Jurkat, Clone E6-1 (cell line): ENCODE measurements at places on chromosomes 3 and 15.

DNA sequence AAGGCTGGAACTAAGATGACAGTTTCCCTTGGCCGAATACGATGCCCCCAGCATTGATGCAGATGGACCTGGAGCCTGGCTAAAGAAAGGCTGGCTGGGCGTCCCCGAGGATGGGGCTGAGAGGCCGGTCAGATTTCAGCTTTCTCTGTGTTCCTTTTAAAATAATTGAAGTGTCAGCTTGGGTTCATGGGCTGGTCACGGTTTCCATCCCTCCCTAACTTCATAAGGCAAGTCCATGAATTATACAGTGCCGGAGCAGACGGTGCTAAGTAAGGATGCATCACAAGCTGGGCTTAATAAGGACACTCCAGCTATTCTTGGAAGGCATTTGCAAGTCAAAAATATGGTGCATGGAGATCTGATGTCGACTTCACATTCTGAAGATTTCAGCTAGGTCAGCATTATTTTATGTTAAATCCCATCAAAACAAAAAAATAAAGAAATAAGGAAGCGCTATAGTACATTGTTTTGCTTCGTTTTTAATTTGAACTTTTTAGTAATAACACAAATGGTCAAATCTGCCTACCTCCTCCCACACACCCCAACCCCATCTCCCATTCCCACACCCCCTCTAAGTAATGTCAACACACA, 220.8 kb downstream of the RPLP1 start:
- no peak for DNase-seq

DNA sequence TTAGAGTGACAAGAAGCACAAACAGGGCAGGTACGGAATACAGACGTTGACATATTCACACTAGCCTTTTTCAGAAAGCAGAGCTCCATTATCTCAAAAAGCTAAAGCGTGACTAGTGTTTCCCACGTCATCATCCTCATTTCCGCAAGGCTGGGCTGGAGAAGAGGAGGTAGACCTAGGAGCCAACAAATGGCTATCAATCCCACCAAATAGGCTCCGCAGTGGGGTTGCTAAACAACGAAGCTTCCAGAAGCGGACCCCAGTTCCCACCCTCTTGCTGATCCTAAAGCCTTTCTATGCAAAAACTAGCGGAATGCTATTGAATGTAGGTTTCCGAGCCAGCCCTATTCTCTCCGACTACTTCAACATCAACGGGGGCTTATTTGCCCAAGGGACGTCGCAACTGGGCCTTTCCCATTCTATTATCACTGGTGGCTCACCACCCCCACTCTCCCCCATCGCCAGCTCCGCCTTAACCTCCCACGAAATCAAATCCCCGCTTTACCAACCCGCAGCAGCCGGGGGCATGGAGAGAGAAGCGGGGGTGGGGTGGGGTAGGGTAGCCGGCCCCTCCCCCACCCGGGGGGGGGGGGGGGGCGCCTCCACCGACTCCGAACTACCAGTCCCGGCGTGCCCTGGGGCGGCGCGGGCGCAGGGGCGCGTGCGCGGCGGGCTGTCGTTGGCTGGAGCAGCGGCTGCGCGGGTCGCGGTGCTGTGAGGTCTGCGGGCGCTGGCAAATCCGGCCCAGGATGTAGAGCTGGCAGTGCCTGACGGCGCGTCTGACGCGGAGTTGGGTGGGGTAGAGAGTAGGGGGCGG, at the start of gene MORF4L1:
MORF4L1 (plus strand) TSS at position 736 of the 817 bp plus-strand sequence. CDS start 128 bp downstream, outside the sequence.
- peak; percentile 92 for DNase-seq

- DNase-seq: no peak
Measured at GRCh38 chr3:30600572-30600971, 5.8 kb upstream of the TGFBR2 start.

DNA sequence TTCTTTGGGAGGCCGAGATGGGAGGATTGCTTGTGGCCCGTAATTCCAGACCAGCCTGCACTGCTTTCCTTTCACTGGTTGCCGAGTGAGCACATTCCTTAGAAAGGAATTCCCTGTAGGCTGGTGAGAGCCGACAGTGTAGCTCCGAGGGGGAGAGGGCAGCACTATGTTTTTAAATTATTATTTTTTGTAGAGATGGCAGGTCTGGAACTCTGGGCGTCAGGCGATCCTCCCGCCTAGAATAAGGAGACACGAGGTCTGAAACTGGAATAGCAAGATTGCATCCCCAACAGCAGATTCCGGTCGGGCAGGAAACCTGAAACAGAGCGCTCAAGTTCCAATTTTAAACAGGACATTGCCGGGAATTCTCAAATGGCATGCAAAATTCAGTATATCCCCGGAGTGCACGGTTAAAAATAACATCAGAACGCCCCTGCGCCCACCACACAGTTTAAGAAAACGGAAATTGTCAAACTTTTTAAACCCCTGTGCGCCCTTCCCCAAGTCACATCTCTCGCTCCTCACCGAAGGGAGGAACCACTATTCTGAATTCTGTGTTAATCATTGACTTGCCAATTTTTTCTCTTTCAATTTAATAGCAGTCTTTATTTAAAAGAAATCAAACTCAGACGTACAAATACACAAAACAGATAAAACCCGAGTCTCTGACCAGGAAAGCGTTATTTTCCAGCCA, 643 bp upstream of the RNU5B-1 start:
- DNase-seq: peak; percentile 17

DNA sequence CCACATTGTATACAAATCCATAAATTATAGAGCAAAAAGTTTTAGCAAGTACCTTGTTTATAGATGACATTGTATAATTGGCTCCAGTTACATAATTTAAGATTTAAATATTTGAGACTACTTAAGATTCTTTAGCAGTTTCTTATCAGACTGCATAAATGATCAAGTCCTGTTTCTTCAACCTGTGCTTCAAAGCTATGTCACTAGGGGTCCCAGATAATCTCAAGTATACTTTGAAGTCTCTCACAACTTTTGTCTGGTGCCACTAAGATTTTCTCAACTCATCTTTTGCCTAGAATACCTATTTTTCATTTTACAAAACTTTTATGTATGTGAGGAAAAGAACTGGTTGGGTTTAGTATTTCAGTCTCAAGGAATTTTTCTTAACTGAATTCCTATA, 205.5 kb downstream of the STAG1 start:
- DNase-seq: peak; percentile 55

DNA sequence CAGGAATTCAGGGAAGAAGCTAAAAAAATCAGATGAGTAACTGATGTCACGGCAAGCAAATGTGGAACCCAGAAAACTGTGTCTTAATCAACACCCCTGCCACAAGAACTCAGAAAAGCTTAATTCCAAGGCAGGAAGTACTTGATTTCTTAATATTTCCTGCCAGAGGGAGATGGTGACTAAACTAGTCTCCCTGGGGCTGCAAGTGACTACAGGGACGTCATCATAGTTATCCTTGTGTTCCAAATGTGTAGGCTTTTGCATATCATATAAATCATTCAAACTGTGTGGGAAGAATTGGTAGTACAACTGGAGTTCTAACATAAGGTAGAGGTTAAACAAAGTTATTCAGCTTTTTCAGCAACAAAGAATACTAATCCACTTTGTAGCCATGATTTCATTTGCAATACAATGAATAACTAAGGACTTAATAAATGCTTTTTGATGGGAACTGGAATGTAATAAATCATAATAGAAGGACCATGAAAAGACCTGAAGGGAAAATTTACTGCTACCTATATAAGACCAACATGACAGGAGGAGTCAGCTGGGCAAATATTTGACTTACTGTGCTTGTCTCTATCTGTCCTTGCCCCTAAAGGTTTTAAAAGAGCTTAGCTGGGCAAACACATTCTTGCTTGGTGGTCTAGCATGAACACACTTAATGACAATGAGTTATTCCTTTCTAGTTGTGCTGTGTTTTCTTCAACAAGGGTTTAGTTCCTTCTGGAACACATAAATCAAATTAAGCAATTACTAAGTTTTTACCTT, 76.0 kb upstream of the NECTIN3 start:
- no peak for DNase-seq

- DNase-seq: no peak
Measured at GRCh38 chr3:23607184-23607847, 198.4 kb upstream of the UBE2E1 start.

DNA sequence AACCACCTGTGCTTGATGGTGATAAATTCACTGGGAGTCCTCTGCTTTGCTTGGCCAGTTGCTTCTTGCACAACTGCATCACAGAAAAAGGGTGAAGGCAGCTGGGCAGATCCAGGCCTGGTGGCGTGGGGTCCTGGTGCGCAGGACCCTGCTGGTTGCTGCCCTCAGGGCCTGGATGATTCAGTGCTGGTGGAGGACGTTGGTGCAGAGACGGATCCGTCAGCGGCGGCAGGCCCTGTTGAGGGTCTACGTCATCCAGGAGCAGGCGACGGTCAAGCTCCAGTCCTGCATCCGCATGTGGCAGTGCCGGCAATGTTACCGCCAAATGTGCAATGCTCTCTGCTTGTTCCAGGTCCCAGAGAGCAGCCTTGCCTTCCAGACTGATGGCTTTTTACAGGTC, 31.1 kb upstream of the IQCF2 start:
- DNase-seq: no peak

DNA sequence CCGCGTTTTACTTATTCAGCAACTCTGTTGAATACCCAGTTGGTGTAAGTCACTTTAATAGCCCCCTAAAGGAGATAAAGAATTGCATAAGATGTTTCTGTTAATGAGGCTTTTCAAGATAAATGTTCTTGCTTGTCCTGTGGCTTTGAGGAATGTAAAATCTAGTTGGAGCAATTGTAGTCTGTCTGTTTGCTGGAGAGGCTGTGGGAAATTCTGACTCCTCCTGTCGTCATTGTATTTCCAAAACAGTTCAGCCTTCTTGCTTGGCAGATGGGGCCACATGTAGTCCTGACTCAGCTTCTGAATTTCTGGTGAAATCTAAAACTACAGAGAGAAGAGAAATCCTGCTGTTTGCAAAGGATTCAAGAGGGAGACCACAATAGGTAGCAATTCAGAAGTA, 114.4 kb downstream of the RYR3 start:
- no peak for DNase-seq

DNA sequence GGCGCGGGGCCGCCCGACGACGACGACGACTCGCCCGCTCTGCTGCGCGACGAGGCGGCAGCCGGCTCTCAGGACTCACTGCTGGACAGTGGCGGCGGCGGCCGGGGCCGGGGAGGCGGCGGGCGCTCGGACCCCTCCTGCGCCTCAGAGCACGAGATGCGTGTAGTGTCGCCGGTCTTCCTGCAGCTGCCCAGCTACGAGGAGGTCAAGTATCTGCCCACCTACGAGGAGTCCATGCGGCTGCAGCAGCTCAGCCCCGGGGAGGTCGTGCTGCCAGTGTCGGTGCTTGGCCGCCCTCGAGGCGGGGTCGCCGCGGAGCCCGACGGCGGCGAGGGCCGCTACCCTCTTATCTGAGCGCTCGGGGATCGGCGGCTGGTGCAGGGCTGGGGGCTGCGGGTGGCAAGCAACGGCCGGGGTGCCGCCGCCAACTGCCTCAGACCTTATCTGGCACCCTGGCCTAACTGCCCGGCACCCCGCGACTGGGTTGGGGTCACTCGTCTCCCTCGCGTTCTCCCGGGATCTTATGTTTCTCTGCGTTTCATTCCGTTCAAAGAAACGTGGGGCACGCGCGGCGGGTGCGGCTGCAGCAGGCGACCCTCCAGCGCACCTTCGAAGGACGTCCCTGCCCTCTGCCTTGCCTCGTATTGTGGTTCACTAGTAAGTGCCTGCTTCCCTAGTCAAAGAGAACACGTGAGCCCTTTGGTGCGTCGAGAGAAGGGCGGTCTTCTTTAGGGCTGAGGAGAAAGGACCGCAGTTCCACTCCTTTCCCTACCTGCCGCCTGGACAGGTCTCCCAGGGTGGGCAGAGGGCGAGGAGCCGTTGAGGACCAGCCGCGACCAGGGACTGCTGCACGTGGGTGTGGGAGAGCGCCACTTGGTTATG, 1.0 kb downstream of the C3orf80 start:
- no peak for DNase-seq

- no peak for DNase-seq
Measured at GRCh38 chr3:126570103-126570541, 11.4 kb upstream of the C3orf22 start.

- DNase-seq: no peak
Measured at GRCh38 chr15:101393172-101393571, 96.3 kb downstream of the PCSK6 start.

- no peak for DNase-seq
Measured at GRCh38 chr15:81174792-81175327, 21.8 kb upstream of the IL16 start.

- DNase-seq: no peak
Measured at GRCh38 chr15:80957556-80957955, 32.1 kb downstream of the MESD start.

DNA sequence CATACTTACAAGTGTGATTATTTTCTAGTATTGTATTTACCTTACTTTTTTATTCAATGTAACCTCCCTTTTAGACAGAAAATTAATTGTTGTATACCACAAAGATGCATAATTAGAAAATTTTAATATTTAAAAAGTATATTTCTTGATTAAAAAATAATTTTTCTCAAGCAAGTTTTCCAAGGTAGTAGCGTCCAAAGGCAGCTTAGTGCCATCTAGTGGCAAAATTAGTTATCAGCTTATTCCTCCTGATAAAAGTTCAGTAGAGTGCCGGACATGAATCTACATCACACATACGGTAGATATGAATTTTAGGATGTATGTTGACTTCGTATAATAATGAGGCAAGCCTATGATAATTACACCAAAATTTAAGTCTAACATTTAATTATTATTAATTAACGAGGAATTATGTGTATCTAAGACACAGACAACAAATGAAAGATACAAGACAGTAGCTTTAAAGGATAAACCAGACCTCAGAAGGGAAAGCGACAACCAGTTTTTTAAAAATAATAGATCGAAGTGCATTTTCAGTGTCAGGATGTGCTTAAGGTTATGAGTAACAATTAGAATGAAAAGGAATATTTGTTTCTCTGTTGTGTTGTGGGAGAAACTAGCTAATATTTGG, 405.9 kb downstream of the ROBO1 start:
- peak; percentile 22 for DNase-seq

DNA sequence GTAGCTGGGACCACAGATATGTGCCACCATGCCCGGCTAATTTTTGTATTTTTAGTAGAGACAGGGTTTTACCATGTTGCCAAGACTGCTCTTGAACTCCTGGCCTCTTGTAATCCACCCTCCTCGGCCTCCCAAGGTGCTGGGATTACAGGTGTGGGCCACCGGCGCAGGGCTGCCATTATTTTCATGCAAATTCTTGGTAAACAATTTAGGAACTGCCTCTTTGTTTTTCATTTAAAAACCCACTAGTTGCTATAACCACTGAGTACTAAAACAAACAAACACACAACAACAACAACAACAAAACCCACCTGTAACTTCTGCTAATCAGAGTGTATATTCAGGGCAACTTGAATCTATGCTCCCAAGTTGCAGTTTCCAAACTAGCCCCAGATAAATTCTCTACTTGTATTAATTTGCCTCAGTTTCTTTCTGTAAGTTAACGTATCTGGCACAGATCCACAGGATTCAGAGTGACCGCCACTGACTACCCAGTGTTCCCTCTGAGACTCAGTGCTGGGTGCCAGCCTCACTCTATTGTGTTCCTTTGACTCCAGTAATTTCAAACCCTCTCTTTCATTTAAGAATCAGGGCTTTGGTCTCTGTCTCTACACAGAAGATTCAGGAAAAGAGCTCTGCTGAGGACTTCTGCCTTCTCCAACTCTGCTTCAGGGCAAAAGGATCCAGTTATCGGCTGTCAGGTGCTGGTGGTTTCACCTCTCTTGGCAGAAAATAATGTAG, 18.6 kb upstream of the ZNF710 start:
- no peak for DNase-seq
